SHP77 treated with DMSO at 0.1 percent for 48 hours (cell line): ENCODE measurements at places on chromosomes 4 and X.

- peak; percentile 2 for DNase-seq
Observed at GRCh38 chrX:43949669-43950068, 23.5 kb downstream of the NDP start.

DNA sequence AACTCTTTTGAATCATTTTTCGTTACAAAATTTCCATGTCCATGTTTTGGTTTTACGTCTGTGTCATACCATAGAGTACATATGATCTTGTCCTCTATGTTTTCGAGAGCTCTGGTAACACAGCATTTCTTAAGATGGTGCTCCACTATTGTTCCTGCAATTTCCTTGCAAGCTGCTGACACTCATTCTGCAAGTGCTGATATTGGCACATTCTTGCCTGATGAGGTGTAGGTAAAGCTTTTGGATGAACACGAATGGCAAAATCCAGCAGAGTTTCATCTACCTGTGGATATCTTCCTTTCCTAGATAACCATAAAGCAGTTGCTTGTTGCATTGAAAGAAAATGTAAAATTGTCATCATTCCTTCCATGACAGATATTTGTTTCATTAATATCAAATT lies 41.3 kb downstream of the MAGEB17 start:
- DNase-seq: no peak

DNA sequence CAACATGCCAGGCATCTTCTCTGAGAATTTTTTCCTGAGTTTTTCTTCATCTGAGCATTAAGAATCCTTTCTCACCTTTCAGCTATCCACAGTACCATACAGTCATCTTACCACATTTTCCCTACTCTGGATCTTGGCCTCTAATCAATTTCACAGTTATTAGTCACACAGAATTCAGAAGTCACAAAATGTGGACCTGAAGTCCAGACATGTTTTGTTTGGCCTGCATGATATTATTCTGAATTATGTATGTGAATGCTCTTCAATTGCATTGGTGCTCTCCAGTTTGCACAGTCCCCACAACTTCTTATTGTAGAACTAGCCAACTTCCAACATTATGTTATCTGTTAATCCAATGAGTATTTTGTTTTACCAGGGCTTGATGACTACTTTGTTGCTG lies 102.3 kb upstream of the GRIA3 start:
- DNase-seq: no peak

GRCh38 chrX:88244066-88244465 lies 503.0 kb upstream of the CPXCR1 start:
- no peak for DNase-seq

DNA sequence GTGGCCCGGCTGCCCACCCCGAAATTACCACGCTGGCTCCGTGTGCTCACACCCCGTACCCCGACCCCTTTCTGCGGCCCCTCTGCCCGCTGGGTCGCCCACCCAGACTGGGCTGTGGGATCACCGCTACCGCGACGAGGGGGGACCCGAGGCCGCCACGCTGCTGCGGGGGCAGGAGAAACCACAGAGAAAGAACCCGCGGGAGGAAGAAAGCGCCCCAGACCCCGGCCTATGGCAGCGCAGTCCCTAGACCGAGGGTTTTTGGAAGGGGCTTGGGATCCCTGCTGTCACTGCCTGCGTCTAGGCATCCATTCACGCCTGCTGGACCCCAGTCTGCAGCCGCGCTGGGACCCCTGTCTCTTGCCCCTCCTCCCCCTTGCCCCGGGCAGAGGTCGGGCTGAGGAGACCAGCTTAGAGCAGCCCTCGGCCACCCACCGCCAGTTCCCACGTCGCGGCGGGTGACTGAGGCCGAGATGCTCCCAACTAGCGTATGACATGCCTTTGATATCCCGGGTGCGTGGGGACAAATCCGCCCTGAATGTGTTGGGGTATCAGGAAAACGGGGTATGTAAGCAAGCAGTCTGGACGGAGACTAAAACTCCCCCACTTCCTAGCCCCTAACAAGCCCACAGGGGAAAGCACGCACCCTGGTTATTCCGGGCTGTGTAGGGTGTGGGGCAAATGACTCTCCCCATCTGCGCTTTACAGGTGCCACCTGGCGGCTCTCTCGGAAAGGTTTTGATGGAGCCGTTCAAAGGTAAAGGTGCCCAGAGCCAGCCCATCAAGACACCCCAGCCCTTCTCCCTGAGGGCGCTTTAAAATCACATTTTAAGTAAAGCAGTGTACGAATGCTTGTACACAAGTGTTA lies 862 bp upstream of the INPP4B start:
- no peak for DNase-seq

- no peak for DNase-seq
Observed at GRCh38 chr4:26141911-26142638, 178.7 kb upstream of the RBPJ start.

GRCh38 chr4:24330573-24330972 lies 253.8 kb downstream of the DHX15 start:
- DNase-seq: no peak

DNA sequence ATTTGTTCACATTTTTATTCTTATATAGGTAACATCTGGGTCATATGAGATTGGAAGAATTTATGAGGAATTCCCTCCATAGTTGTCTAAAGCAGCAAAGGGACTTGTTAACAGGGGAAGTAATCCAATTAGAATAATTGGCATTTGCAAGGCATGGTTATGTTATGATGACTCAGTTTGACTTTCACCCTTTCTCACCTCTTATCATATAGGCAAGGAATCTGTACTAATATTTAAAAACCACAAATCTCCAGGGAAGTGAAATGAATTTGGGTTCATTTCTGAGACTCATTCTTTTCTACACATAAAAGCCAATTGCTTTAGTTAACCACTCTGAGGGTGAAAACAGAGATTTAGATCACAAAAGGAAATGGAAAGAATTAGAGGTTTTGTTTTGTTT lies 281.5 kb upstream of the DKK2 start:
- no peak for DNase-seq

GRCh38 chr4:123506011-123506695 lies 109.6 kb downstream of the SPRY1 start:
- DNase-seq: peak; percentile 10

DNA sequence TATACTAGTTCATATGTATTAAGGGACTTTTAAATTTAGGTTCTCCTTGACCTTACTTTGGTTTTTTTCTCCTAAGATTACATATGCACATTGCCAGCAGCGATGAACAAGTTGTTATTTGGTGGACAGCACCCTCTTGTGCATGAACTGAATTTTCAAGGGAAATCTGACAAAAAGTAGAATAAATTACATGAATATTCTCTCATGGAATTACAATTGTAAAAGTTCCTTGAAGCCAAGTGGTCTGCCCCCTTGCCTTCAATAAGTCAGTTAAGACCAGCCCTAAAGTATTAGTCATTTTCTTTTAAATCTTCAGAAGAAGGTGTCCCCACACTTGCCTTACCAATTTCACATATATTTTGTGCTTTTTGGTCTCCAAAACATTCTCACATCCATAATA lies 30.7 kb upstream of the SMARCA5 start:
- no peak for DNase-seq

DNA sequence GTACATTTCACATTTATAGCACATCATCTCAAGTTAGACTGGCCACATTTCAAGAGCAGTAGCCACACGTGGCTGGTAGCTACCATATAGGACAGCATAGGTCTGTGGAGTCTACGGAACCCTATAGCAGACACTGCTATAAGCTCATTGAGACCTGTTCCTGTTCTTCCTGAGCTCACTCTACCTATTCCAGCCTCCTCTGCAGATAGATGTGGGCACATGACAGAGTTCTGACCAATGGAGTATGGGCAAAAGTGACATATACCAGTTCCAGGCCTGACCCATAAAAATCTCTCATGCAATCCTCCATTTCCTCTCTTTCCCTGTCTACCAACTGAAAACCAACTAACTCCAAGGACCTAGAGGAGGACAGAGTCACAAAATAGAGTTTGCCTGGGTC lies 3.5 kb upstream of the HDAC6 start:
- DNase-seq: no peak

DNA sequence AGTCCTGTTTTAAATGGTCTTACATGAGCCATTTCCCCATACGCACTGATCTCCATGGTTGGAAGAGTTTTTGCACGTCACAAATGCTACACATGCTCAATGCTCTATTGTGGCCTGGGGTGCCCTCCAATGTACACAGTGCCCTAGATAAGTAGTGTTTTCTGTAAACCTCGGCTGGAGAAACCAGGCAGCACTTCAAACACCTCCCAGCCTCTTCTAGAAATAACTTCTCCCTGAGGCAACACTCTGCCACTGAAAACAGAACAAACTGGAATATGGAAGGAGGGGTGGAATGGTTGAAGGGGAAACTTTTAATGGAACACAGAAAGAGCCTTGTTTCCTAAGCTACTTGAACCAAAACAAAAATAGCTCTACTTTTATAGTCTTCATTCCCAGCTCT lies 123.9 kb upstream of the CBR4 start:
- no peak for DNase-seq

DNA sequence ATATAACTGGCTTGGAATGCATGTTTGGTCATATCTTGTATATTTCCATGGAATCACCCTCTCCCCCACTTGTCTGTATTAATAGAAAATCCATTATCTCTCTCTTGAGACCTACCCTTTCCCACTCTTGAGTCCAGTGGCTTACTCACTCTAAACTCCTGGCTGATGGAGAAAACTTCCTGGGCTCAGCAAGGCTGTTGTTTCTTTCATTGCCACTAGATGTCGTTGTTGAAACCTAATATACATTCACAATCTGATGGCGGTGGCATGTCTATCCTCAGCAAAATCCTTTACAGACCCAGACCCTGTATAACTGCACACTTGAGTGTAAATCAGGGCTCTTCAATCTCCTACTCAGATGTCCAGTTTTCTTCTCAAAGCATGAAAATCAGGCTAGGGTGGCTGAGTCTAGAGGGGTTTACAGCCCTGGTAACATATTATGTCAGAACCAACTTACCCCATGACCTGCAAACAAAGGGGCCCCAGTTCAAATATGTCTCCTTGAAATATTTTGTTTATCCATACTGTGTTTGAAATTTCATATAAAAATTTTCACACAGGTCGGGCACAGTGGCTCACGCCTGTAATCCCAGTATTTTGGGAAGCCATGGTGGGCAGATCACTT lies 70.0 kb upstream of the FAM241A start:
- no peak for DNase-seq

DNA sequence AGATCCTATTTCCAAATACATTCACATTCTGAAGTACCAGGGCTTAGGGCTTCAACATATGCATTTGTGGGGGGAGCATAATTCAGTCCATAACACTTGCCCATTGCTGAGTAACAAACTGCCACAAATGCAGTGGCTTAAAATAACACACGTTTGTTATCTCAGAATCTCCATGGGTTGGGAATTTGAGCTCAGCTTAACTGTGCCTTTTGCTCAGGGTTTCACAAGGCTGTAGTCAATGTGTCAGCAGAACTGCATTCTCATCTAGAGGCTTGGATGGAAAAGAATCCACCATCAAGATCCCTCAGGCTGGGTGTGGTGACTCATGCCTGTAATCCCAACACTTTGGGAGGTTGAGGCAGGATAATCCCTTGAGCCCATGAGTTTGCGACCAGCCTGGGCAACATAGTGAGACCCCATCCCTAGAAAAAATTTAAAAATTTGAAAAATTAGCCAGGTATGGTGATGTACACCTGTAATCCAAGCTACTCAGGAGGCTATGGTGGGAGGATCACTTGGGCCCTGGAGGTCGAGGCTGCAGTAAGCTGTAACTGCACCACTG lies 25.8 kb upstream of the TBL1X start:
- DNase-seq: no peak

DNA sequence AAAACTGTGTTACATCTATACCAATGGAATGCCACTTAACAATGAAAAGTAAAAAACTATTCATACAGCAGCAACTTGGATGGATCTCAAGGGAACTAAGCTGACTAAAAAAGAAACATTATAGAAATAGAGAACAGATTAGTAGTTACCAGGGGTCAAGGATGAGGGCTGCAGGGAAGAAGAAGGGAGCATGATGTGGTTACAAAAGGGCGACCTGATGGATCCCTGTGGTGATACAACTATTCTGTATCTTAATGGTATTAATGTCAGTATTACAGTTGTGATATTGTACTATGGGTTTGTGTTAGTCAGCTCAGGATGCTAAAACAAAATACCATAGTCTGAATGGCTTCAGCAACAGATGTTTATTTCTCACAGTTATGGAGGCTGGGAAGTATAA lies 190.7 kb downstream of the ZNF674 start:
- DNase-seq: no peak

DNA sequence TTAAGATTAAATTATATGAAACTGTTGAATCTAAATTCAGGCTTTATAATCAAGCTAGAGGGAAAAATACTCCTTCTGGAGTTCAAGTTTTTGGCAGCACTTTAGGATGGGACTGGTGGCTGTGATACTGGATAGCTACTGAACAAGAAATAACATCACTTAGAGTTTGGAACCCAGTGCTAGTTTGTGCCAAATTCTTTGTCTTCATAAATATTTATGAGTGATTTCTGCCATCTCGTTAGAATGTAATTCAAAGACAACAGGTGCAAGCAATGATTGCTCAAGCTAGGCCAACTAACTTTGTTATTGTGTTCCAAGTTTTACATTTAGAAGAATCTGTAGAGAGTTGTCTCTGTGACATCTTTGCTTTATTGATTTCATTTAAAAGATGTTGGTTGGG lies 417.9 kb downstream of the FAT4 start:
- DNase-seq: no peak

DNA sequence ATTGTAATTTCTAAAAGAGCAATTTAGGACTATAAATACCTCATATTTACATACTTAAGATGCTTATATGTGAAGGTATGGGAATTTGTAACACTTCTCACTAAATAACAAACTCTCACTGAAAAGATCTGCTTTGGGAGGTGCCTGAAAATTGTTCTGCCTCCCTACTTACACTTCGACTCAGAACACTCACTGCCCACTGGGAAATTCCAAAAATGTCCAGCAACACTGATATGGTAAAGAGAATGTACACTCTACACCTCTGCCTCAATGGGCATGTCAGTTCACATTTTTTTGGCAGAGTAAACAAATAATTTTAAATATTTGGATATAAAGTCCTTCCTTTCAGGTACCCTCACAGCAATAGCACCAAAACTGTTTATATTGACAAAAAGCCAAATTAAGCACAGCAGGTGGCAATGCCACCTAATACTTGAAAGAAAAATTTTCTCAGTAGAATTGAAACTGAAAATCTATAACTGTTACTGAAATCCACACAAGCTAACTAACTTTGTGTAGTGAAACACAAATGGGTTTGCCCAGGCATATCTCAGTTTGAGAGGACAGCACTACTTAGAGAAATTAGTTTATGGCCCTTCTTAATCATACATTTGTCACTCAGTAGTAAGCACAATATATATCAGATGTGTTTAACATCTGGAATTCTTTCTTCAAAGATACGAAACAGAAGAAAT lies 67.1 kb downstream of the PRDM5 start:
- no peak for DNase-seq

GRCh38 chr4:13537011-13537831 lies 7.1 kb downstream of the NKX3-2 start:
- DNase-seq: no peak

DNA sequence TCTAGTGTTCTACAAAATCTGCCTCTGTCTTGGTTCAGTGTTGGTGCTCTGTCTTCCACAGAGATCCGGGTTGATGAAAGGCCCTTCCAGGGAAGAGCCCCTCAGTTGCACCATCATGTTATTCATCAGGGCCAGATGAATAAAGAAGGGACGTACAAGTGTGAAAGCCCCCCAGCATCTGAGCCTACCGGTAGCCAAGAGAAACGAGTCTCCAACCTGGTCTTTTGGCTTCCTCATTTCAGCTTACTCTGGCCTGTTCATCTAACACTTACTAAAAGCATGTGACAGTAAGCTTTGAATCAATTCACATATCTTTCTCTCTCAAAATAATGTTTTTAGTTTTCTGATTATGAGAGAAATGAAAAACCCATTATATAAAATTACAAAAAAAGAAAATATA lies 19.2 kb downstream of the MEPE start:
- DNase-seq: no peak
